ENCODE measurements at places on chromosomes 1 and 21.

DNA sequence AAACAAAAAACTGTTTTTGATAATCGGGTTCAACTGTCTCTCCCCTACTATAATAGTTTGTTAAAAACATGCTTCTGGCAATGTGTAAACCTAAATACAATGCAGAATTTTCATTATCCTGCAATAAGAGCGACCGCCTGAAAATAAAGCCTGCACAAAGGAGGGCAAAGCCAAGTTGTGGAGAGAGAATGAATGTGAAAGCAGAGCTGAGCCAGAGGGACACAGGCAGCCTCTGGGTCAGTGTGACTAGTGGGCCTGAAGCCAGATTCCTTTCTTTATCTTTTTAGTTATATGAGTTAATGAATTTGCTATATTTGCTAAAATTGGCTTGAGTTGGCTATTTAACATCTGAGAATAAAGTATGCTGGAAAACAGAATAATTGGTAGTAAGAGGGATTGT lies 615.2 kb downstream of the PLA2G4A start:
- no peak for DNase-seq

DNA sequence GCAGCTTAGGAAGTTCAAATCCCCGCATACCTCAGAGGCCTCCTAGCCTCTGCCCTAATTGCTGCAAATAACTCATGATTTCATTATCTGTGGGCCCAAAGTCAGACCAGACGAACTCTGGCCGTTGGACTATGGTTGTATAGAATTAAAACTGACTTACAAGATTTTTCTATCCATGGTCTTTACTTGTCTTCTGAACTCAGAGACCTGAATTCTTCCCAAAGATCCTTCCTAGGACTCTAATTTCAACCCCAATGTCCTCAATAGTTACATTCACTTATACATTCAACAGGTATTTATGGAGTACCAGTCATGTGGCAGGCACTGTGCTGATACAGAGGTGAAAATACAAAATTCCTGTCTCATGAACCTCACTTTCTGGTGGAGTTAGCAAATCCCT lies 182.4 kb upstream of the UBE2U start:
- DNase-seq: no peak

DNA sequence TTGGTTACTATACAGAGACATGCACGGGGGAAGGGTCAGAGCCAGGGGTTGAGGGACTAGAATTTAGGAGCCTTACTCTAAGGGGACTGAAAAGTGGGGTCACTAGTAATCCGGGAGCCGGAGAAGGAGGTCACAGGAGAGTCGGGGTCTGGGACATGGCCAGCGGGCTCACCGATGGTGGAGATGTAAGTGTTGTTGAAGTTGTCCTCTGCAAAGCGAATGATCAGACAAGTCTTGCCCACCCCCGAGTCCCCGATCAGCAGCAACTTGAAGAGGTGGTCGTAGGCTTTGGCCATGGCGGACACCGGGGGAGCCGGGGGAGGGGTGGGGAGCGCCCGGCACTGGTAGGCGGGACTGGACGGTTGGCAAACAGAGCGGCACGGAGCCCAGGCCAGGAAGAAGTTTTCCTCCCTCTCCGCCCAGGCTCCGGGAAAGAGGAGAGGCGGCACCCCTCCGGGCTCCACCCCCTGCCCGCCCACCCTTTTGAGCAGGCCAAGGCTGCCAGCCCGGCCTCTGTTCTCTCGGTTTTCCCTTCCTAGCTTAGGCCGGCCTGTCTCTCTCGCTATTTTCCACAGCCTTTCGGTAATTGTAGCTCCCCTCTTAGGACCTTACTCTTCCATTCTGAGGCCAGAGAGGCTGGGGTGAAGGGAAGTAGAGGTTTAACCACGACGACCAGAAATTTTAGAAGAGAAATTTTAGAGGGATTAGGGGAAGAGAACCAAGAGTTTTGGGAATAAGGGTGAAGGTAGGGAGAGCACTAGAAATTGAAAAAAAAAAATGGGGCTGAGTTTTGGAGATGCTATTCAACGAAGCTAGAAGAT lies at the start of gene RAB13:
TSS of gene RAB13 (minus strand) at position 399 of the 821 bp plus-strand sequence. CDS start at position 296, 103 bp downstream.
- no peak for DNase-seq

DNA sequence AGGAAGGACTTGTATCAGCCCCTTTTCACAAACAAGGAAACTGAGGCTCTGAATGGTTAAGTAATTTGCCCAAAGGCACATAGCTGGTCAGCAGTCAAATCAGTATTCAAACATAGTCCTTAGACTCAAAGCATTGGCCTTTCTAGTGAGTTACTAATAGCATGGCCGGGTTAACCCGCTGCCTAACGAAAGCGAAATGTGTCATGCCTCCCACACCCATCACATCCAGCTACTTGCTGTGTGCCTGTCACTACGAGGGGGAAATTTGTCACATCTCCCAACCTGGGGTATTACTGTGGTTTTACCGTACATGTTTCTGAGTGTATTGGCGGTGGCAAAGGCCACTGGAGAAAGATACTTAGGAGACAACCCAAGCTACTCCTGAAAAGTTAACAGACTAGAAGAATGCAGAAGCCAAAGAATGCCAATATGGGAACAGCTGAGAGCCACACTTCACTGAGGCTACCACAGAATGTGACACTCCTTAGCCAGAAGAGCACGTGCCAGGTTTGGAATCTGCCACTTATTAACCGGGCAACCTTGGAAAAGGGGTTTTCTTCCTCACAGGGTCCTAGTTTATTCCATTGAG lies 363.5 kb downstream of the KCNH1 start:
- no peak for DNase-seq

DNA sequence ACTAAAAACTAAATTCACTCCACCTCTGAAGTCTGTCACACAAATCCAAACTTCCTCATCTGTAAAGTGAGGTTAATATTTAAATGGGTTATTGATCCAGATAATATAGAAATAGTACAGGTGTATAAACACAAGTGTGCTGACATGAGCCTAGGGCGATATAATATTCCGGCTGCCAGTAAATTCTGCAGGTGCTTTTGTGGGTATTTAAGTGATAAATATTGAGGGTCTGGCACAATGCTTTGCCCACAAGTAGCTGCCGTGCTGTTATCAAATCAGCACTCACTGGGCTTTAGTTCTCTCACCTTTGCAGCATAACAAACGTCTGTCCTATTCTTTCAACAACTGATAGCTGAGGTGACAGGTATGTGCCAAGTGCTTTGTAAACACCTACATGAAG lies 7.6 kb downstream of the PABPC4 start:
- DNase-seq: no peak

GRCh38 chr21:25934130-25934529 lies 199.4 kb downstream of the GABPA start:
- DNase-seq: no peak

DNA sequence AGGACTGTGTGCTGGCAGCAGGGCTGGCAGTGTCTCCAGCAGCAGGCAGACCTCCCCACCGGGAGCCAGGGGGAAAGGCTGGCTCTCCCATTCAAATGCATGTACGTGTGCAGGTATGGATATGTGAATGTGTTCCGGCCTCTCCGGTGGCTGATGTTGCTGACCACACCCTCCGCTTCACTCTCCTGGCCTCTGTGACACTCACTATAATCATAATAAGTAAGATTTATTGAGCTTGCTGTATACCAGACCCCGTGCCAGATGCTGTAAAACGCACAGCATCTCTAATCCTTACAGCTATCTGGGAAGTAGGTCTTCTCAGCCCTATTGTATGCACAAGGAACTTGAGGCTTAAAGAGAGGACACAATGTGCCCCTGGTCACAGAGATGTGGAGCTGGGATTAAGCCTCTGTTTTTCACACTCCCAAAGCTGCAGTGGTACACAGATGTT lies 20.5 kb upstream of the ARTN start:
- no peak for DNase-seq

DNA sequence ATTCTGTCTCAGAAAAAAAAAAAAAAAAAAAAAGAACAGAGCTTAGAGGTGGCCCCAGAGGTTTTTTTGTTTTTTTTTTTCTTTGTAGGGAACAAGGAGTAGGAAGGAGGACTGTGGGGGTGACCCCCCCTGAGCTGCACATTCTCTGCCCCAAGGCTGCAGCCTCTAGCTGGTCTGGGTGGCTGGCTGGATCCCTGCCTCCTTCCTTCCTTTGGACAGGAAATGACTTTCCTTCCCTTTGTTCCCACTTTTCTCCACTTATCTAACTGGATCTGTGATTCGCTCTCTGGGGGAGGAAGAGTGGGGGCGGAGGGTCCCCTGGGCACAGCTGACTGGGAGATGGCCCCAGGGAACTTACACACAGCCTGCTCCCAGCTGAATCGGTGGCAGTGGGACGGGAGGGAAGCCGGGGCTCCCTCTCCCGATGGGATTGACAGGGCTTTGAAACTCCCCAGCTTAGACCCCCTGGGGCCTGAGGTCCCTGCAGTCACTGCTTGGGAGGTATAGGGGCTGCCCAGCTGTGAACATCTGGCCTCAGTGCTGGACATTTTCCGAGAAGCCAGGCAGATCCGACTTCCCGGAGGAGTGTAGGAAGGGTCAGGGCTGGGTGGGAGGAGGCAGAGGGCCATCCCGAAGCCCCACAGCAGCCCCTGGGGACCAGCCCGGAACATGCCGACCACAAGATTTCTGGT lies 2.1 kb downstream of the FBLIM1 start:
- no peak for DNase-seq

- no peak for DNase-seq
Measured at GRCh38 chr1:4115191-4115900, 215.3 kb upstream of the C1orf174 start.

- no peak for DNase-seq
Measured at GRCh38 chr1:23836037-23836436, 10.8 kb upstream of the HMGCL start.

GRCh38 chr1:202703191-202703590 lies 7.1 kb downstream of the SYT2 start:
- DNase-seq: no peak

DNA sequence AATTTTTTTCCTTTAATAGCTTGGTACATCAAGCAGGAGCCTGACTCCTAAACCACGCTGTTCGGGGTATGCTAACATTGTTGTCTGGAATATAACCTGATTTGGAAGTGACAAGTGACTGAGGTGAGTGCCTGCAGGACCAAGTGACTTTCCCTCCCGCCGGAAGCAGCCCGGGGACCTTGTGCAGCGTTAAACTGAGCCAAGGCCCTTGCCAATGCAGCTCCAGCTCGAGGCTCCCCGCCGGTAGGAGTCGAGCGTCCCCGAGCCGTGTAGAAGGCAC lies 716 bp upstream of the MTARC1 start:
- DNase-seq: no peak

- no peak for DNase-seq
Measured at GRCh38 chr21:27077501-27077900, 110.6 kb upstream of the ADAMTS5 start.

- DNase-seq: no peak
Measured at GRCh38 chr1:46461809-46462448, 27.7 kb upstream of the DMBX1 start.

GRCh38 chr1:110554871-110555801 lies 36.2 kb upstream of the KCNA10 start:
- peak; percentile 43 for DNase-seq

DNA sequence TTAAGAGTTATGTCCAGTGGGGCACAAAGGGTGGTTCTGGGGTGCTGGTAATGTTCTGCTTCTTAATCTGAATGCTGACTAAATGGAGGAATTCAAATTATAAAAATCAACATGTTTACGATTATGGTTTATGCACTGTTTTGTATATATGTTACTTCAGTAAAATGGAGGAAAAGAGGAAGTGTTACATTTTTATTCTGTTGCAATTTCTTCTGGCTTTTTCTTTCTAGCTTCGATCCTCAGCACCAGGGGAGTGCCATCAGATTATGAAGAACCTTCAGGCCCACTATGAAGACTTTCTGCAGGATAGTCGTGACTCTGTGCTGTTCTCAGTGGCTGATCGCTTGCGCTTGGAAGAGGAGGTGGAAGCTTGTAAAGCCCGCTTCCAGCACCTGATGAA lies 105.5 kb downstream of the MACF1 start:
- DNase-seq: no peak

DNA sequence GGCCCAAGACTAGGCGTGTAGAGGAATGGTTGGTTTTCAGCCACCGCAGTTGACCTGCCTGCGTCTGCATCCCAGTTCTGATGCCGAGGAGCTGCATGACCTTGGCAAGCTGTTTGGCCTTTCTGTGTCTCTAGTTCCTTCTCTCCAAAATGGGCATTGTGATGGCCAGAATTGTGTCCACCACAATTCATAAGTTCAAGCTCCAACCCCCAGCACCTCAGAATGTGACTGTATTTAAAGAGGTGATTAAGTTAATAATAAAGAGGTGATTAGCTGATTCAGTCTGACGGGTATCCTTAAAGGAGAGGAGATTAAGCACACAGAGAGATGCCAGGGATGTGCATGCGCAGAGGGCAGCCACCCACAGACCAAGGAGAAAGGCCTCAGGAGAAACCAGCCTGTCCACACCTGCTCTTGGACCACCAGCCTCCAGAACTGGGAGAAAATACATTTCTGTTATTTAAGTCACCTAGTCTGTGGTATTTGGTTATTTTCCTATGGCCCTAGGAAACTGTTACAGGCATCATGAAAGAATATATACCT lies 28.5 kb downstream of the MAB21L3 start:
- no peak for DNase-seq

GRCh38 chr1:208047476-208047934 lies 136.6 kb upstream of the CD34 start:
- DNase-seq: no peak

DNA sequence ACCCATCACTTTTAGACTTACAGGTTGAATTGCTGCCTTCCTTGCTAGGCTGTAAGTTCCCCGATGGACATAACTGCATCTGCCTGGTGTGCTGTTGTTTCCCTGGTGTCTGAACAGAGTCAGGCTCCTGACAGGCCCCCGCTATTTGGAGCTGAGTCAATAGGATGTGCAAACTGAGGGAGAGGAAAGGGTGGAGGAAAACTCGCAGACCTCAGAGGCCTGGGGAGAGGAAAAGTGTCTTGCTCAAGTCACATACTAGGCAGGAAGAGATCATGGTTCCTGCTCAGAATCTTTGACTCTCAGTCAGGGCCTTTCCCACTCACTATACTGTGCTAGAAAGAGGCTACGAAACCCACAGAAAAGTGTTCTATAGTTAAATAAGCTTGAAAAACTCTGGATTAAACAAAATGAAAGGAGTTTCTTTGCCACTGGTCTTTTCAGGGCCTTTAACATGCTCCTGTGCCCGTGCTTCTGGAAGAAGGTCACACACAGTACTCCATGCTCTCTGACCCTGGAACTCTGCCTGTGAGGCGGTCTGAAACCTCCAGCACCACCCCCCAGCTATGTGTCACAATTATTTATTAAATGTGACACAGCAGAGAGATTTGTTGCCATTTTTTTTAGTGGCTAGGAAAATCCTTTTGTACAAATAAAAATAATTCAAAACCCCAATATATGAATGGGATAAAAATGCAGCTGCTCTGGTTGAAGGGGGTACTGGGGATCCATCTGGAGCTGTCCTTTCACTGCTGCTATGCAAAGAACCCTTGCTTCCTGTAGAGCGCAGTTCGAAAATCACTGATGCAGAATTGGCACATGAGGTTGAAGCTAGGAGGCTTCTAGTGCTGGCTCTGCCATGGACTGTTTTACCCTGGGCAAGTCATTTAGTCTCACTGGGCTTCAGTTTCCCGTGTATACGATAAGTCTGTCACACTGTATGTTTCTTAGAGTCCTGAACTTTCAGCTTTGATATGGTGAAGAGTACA lies 20.1 kb upstream of the CDCP2 start:
- DNase-seq: no peak

All from stimulated activated CD4-positive, alpha-beta T cell treated with anti-CD3 and anti-CD28 coated beads, Interleukin-4, amount 100 ng/mL, for 48 hours (primary cell).